Stimulated activated CD4-positive, alpha-beta T cell treated with anti-CD3 and anti-CD28 coated beads, TNF-alpha, amount 100 ng/mL, for 4 hours (primary cell): ENCODE measurements at places on chromosomes 6 and 20.

DNA sequence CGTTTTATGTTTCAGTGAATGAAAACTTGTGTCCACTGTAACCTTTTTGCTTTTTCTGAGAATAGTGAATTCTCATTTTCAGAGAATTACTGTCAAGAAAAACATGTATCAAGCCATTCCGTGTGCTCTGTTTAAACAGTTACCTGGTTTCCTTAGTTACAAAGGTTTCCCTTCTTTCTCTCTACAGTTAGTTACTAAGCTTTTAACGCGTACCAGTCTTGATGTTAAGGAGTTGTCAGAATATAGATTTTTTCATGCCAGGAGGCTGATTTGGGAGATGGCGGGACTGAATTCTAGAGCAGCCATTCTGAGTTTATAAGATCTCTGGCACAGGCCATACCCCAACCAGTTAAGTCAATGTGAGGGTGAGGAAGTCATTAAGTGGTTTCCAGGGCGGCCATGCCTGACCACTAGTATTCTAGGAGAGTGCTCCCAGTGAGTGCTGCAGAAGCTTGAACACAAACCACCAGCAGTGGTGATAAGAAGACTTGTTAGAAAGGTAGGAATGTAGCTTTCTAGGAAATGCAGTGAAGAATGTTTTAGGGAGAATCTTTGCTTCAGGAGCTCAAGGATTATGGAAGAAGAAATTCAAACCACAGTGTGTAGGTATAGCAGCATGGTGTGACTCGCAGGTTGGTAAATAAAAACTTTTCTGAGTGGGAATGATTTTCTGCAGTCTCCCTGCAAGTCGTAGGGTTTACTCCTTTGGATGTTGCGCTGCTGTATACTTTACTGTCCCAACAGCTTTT lies 112.9 kb downstream of the JARID2 start:
- DNase-seq: no peak

GRCh38 chr6:35327349-35328027 lies 14.9 kb upstream of the PPARD start:
- peak; percentile 56 for DNase-seq

DNA sequence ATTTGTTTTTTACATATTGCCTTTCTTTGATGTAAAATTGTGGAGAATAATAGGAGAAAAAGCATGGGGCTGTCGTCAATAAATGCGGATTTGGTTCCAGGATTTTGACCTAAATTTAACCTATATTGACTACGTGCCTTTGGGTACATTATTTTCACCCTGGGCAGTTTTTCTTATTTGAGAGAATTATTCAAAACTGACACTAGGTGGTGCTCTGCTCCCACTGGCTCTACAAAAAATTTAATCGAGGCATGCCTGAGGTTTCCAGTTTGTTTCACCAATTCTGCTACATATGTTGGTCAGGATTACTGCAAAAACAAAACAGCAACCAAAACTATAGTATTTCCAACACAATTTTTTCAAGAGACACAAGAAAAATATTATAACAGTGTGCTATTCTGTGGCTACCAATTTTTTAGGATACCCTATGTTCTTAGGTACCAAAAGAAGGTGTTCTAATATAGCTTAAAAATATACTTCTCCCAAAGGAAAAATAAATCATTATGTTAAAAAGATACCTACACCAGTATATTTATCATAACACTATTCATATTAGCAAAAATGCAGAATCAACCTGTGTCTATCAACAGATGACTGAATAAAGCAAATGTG lies 48.6 kb upstream of the FABP7 start:
- DNase-seq: no peak

GRCh38 chr6:158211273-158212055 lies 43.3 kb downstream of the GTF2H5 start:
- DNase-seq: no peak

GRCh38 chr6:159157431-159157830 lies 11.8 kb upstream of the FNDC1 start:
- DNase-seq: no peak

- no peak for DNase-seq
Measured at GRCh38 chr6:9116026-9116425, 680.7 kb upstream of the SLC35B3 start.

GRCh38 chr6:88972504-88973423 lies 9.3 kb upstream of the RNGTT start:
- no peak for DNase-seq

DNA sequence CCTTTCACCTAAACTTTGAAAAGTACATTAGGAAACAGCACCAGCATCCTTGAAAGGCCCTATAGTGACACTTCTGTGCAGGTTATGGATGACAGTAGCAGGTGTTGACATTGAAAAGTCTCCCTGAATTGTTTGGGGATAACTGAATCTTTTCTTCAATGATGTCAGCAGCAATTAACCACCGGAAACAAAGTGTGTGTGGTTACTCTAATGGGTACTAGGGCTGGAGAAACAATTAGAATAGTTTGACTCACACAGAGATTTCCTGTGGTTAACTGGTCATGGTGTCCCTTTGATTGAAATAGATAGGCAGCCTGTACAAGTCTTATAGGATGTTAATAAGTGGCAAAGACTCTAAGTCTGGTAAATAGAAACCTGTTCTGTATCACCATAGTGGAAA lies 189.1 kb downstream of the TBX18 start:
- no peak for DNase-seq

GRCh38 chr6:51996296-51996947 lies 91.0 kb downstream of the PKHD1 start:
- no peak for DNase-seq
